8988T (cell line): ENCODE measurements at places on chromosomes 7 and 10.
A peak's percentile ranks its signal among the peaks of the same experiment; 100 is the strongest.

GRCh38 chr10:117967149-117967650 is 79.5 kb downstream of the RAB11FIP2 start:
- DNase-seq = no peak

DNA sequence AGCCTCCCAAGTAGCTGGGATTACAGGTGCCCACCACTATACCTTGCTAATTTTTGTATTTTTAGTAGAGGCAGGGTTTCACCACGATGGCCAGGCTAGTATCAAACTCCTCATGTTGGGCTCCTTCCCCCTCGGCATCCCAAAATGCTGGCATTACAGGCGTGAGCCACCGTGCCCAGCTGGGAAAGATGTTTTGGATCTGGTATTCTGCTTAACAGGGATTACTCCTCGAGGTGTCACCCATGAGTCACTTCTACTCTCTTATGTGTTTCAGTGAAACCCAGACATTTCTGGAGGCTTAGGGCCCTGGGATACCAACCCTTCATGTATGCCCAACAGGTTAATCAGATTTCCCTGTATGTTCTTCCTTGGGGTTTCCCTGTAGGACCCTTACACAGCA is 11.8 kb upstream of the OPN4 start:
- DNase-seq = no peak

DNA sequence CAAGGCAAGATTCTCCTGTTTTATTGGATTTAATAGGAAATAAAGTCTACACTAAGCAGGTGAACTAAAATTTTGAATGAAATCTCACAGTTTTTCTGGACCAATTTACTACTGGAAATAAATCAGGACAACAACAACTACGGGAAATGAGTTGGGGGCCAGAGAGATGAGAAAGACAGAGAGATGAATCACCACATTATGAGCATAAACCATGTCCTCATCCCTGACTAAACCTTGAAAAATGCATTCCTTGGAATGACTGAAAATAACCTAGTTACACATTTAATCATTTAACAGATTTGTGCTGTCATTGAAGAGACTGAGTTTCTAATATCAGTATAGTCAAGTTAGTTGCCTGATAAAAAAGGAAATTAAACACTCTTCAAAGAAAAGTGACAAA is 608.4 kb upstream of the KCND2 start:
- DNase-seq = no peak

- DNase-seq = no peak
These were observed 106.5 kb downstream of the ARHGAP12 start for GRCh38 chr10:31822150-31822549.

- DNase-seq = no peak
These were observed 49.0 kb upstream of the TNRC18 start for GRCh38 chr7:5472432-5473315.

DNA sequence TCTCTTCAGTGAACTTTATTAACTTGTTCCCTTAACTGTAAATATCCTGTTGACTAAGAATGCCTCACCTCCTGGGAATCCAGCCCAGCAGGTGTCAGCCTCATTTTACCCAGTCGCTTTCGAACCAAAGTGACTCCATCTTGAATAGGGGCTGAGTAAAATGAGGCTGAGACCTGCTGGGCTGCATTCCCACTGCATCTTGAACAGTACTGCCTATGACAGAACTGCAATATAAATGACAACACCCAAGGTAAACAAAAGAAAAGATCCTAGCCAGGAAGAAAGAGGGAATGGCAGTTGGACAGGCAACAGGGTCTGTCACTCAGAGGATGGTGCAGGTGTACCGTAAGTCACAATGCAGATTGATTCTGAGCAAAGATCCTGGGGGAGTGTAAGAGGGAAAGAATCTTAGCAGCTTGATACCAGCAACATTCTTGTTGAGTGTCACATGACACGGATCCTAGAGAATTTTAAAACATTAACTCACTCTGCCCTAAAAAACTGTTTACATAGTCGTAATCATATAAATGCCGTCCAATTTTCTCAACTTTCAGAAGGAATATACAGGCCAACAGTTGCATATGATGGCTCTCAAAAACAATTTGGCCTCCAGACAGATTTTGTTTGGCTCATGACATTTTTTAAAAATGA is 4.4 kb upstream of the FAM107B start:
- no peak for DNase-seq

DNA sequence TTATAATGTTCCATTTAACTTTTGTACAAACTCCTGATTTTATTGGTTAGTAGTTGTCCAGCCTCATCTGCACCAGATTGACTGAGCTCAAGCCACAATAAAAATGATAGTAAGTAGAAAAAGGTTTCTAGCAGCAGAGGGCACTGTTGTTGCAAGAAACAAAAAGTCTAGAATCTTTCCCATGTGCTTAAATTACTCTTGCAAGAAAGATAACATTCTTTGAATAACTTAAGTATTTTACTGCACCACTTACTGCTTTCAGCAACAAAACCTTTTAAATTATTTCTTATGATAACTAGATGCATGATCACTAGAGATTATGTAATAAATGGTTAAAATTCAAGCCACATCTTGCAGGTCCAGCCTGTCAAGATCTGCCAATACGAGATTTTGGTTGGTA is 27.0 kb downstream of the LMOD2 start:
- no peak for DNase-seq

- DNase-seq = no peak
These were observed 127.9 kb upstream of the SLC13A1 start for GRCh38 chr7:123327661-123328060.

- DNase-seq = no peak
These were observed 985 bp upstream of the ETV1 start for GRCh38 chr7:13990319-13990983.

- no peak for DNase-seq
These were observed 48.1 kb downstream of the INSYN2A start for GRCh38 chr10:127148066-127148932.

- DNase-seq = no peak
These were observed 210.8 kb upstream of the TMEM196 start for GRCh38 chr7:19984231-19984632.

GRCh38 chr10:3270577-3271316 is 98.2 kb upstream of the PITRM1 start:
- DNase-seq = no peak

DNA sequence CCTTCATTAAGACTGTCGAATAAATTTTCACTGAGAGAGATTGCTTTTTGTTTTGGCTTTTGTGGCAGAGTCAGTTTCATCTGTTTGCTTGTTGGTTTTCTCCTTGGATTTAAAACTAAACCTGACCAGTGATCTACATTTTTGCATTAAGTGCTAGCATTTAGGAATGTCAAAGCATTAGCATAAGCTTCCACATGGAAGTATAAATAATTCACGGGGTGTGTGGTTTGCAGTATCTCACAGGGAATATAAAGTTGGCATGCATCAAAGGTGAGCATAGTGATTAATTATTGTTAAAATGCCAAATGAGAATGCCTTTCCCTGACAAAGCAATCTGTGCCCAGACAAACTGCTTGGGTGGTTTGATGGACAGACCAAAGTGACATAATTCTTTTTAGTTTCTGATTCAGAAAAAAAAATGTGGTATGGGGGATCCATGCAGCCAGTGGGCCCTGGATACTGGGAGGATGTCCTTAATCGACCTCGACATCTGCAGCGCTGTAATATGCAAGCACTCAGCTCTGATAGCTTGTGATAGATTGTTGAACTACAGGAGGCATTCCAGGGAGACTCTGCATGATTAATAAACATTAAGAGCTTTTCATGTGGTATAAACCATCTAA is 339.3 kb upstream of the POM121L12 start:
- no peak for DNase-seq

DNA sequence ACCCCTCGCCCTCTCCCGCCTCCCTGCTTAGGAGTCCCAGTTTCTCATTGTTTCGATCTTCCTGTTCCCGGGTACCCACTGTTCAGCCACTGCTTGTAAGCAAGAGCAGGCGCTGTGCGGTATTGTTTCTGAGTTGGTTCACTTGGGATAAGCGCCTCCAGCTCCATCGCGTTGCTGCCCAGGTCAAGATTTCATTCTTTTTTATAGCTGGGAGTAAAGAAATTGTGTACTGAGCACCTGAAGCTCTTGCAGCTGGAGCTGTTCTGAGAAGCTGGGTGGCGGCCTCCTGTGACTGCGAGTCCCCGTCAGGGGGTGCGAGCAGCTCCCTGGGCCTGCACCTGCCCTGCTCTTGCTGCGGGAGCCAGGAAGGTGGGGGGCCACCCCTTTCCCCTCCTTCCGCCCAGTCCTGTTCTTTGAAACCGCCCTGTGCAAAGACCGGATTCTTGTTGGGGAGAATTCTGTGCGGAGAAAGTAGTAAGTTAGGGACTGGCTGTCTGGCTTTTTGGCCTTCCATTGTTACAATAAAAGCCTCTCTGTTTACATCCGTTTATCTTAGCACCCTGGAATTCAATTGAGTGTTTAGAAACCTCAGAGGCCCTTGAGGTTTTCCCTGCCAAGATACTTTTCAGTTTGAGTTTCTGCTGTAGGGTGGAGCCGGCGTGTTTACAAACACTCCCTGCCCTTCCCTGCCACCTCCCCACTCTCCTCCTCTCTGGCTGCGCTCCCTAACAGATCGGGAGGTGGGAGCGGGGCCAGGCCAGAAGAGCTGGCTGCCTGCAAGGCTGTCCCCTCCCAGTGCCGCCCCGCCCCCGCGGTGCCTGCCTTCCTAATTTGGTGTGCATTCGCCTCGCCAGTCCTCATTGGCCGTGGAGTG is 30.8 kb upstream of the AP5Z1 start:
- DNase-seq = peak; percentile 89

GRCh38 chr10:96919785-96920430 is 87.8 kb downstream of the LCOR start:
- DNase-seq = no peak

DNA sequence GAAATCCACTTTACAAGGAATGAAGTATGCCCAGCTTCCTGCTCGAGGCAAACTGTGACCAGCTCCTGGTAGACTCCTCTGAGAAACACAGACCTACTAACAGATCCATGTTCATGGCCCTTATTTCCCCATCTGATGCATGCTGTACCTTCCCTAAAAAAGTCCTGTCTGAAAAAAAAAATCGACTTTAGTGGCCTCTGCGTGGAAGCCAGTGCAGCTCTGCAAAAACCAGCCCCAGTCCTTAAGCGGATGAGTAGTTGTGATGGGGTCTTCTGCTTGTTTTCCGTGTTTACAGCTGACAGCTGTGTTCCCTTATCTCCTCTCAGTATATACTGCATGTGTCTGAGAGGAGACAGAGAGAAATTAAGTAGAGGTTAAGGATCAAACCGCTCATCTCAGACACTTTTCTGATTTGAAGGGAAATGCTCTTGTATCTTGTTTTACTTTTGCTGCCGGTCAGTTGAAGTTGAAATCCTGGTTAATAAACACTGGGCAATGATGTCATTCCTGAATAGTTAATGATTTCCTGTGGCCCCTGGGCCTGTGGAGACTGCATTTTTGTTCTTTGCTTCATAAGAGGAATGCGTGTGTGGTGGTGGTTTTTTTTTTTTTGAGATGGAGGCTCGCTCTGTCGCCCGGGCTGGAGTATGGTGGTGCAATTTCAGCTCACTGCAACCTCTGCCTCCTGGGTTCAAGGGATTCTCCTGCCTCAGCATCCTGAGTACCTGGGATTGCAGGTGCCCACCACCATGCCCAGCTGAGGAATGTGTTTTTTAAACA is 67.6 kb downstream of the DOCK1 start:
- no peak for DNase-seq

DNA sequence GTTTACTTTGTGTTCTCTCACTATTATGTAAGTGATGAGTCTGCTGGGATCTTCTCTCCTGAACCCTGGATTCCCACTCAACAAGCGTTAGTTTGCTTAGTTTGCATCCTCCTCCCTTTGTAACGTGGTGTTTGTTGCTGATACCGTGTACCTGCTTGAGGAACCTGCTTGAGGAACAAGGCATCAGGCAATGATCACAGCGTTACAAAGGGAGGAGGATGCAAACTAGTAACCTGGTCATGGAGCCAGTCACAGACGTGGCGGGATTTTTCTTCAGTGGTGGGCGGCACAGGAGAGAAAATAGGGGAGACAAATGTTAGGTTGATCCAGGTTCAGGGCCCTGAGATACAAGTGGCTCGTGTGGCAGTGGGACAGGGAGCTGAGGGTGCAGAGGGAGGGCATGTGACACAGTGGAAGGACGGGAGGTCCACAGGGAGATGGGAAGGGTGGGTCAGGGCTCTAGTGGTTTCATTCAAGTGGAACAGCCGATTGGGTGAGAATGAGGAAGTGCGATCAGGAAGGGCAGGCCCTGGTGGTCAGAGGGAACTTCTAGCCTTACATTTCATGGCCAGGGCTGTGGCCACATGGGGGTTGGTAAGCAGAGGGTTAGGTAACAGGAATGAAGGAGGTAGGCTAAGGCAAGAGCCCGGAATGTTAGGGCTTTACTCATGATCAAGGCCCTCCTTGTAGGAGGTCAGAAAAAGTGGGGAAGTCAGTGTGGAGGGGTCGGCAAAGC is 38.0 kb downstream of the SNX10 start:
- DNase-seq = no peak

DNA sequence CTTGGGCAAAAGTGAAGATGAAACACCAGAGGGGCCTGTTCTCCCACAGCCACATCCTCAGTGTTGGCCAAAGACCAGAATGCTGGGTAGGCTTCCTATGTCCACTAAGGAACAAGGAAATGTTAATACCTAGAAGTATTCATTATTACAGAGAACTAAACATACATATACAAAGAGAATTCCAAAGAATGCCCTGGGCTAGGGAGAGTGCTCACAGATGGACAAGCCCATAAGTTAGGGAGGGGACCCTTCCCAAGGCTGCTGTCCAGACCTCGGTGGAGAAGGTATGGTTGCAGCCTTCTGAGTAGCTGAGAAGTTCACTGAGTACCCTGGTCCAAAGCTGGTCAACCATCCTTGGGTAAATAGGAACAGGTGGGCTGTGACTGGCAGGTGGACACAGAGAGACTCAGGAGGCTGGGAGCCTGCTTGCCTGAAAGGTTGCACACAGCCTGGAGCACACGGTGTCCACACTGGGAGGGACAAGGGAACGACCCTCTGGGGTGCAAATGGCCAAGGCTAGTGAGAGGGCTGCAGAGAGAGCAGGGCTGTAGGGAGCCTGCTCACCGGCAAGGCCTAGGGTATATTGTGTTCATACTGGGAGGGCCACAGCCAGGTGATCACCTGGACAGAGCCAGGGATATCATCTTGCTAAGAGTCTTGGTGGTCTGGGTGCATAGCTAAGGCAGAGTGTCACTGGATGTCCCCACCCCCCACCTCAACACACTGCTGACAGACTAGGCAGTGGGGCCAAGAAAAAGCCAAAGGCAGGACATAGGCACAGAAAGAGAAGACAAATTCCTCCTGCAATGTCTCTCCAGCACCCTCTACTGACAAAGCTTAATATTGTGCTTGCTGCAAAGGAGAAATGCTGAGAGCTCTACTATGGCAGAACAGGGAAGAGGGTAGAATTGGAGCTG is 40.3 kb downstream of the CPVL start:
- no peak for DNase-seq

DNA sequence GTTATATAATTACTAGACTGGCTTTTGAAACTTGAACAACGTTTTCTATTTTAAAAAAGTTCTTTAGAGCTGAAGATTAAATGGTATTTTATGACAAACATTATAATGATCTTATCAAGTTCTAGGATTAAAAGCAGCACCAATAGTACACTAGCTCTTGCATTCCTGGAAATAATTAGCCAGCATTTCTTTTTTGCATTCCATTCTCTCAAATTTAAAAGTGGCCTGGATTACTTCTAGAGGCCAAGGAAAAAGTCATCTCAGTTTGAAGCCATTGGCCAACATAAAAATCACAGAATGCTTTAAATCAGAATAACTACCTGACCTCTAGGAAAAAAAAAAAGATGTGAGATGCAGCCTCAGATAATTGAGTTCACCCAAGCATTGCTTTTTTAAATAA is 1326.4 kb upstream of the SORCS1 start:
- no peak for DNase-seq

GRCh38 chr7:91683823-91684222 is 196.7 kb downstream of the MTERF1 start:
- no peak for DNase-seq
